KBM-7 (cell line): ENCODE measurements at places on chromosomes 5 and 9.
A peak's percentile ranks its signal among the peaks of the same experiment; 100 is the strongest.

- DNase-seq: no peak
These were observed 172.3 kb downstream of the PAPPA start for GRCh38 chr9:116325924-116326323.

GRCh38 chr9:131677444-131678180 lies 62.3 kb downstream of the RAPGEF1 start:
- peak; percentile 52 for DNase-seq

- no peak for DNase-seq
These were observed 59.7 kb upstream of the ANKRD33B start for GRCh38 chr5:10503997-10504793.

GRCh38 chr9:101226161-101226560 lies 158.6 kb downstream of the BAAT start:
- DNase-seq: no peak

- no peak for DNase-seq
These were observed 38.9 kb downstream of the DNAJC21 start for GRCh38 chr5:34968258-34968657.

DNA sequence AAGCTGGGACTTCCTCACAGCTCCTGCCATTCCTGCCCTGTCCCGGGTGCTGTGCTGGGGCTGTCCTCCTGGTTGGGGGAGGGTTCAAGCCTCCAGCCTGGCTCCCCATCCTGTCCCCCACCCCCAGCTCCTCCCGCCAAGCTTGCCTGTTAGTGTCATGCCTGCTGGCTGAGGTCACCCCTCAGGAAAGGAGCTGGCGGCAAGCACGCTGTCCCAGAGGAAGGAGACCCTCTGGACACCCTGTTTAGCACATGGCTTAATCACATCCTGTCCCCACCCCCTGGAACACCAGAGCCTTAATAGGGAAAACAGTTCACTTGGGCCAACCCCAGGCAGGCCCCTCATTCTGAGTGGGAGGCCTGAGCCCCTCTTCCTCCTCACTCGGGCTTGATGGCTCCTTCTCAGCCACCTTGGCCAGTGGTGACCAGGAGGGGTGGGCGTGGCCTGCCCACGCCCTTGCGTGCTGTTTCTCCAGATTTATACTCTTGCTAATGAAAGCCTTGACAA lies 9.2 kb upstream of the PHYHD1 start:
- DNase-seq: peak; percentile 37

- DNase-seq: no peak
These were observed 91.5 kb downstream of the SPRY4 start for GRCh38 chr5:142233083-142234032.

DNA sequence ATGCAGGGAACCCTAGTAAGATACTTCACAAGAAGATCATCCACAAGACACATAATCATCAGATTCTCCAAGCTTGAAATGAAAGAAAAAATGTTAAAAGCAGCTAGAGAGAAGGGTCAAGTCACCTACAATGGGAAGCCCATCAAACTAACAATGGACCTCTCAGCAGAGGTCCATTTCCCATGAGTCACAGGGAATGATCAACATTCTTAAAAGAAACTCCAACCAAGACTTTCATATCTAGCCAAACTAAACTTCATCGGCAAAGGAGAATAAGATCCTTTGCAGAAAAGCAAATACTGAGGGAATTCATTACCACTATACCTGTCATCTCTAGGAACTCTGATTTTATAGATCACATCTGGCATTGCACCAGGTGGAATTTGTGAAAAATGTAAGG lies 52.9 kb upstream of the SPATA31E1 start:
- no peak for DNase-seq

GRCh38 chr5:134541736-134542376 lies 16.4 kb downstream of the JADE2 start:
- no peak for DNase-seq

GRCh38 chr5:135952683-135953082 lies 2.1 kb downstream of the LECT2 start:
- no peak for DNase-seq

- DNase-seq: no peak
These were observed 41.0 kb upstream of the SEMA4D start for GRCh38 chr9:89538871-89539270.
